Endothelial cell (in vitro differentiated cells): ENCODE measurements at places on chromosomes 4 and X. TPM values are rescaled to one million over a fixed set of nuclear protein-coding genes. Genes with fewer than 3 reads are reported as not detected.

The LONRF3 gene
- 12.4 TPM for total RNA-seq

The GLOD5 gene
- total RNA-seq: not detected

The HSFX2 gene
- total RNA-seq: 2.0 TPM

The VEGFD gene
- total RNA-seq: 0.56 TPM

The CYBB gene
- total RNA-seq: not detected

The SMIM10L2A gene
- 23.6 TPM for total RNA-seq

The POU4F2 gene
- total RNA-seq: 0.59 TPM

The GYG2 gene
- 4.5 TPM for total RNA-seq

DNA sequence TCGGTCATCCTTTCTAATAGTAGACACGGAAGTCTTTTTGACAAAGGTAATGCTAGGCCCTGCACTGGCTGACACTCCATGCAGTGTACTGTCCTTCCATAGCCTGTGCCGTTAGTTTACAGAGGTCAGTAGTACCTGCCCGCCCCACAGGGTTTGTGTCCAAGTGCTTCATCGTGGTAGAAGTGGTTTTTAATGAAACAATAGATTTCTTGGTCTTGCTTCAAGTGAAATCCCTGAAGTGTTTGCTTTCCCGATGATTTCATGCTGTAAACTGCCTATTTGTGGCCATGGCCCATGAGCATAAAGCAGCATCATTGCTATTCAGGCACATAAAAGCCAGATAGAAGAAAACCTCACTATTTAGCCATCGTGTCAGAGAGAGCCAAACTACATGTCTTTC is 139.3 kb downstream of the GPR143 start:
- no peak overlapping the region for H3K4me3 ChIP-seq
- no peak overlapping the region for H3K27ac ChIP-seq
- no peaks in the 10 kb centered on the region for H3K36me3 ChIP-seq
- no peaks in the 10 kb centered on the region for H3K27me3 ChIP-seq
- no peak for DNase-seq

- no peaks in the 10 kb centered on the region for H3K36me3 ChIP-seq
- no peaks in the 10 kb centered on the region for H3K4me1 ChIP-seq
- H3K27ac ChIP-seq: peak overlapping the region; percentile 40
- H3K4me3 ChIP-seq: no peak overlapping the region
- DNase-seq: no peak
Measured at GRCh38 chr4:3699261-3699660, 66.9 kb upstream of the ADRA2C start.

DNA sequence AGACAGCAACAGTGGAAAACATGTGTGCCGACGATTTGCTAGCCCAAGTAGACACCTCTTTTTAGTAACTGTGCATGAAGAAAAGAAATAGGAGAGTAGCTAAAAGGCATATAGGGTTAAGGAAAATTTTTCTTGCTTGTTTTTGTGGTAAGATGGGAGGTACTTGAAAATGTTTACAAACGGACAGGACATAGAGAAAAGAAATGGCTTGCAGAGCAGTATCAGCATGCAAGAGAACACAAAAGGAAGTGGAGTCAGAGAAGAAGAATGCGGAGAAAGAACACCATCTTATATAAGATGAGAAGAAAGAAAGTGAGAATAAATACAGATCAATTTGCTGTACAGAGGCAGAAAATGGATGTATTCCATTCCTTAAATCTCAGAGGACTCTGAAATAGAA is 263.7 kb upstream of the ETNPPL start:
- H3K27me3 ChIP-seq: peaks cover 2% of the 10 kb centered on the region
- H3K4me1 ChIP-seq: no peaks in the 10 kb centered on the region
- H3K27ac ChIP-seq: no peak overlapping the region
- H3K4me3 ChIP-seq: no peak overlapping the region
- peaks cover 7% of the 10 kb centered on the region for H3K36me3 ChIP-seq
- DNase-seq: no peak

GRCh38 chrX:41733939-41734338 is 10.0 kb downstream of the GPR82 start:
- H3K27me3 ChIP-seq: no peaks in the 10 kb centered on the region
- no peak for DNase-seq
- H3K4me3 ChIP-seq: no peak overlapping the region
- no peak overlapping the region for H3K27ac ChIP-seq

DNA sequence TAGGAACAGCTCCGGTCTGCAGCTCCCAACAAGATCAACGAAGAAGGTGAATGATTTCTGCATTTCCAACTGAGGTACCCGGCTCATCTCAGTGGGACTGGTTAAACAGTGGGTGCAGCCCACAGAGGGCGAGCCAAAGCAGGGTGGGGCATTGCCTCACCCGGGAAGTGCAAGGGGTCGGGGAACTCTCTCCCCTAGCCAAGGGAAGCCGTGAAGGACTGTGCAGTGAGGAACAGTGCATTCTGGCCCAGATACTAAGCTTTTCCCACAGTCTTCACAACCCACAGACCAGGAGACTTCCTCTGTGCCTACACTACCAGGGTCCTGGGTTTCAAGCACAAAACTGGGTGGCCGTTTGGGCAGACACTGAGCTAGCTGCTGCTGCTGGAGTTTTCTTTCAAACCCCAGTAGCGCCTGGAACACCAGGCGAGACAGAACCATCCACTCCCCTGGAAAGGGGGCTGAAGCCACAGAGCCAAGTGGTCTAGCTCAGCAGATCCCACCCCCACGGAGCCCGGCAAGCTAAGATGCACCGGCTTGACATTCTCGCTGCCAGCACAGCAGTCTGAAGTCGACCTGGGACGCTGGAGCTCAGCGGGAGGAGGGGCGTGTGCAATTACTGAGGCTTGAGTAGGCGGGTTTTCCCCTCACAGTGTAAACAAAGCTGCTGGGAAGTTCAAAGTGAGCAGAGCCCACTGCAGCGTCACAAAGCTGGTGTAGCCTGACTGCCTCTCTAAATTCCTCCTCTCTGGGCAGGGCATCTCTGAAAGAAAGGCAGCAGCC is 84.6 kb downstream of the THOC2 start:
- no peaks in the 10 kb centered on the region for H3K27me3 ChIP-seq
- peaks cover 4% of the 10 kb centered on the region for H3K36me3 ChIP-seq
- H3K4me3 ChIP-seq: no peak overlapping the region
- no peak overlapping the region for H3K27ac ChIP-seq

DNA sequence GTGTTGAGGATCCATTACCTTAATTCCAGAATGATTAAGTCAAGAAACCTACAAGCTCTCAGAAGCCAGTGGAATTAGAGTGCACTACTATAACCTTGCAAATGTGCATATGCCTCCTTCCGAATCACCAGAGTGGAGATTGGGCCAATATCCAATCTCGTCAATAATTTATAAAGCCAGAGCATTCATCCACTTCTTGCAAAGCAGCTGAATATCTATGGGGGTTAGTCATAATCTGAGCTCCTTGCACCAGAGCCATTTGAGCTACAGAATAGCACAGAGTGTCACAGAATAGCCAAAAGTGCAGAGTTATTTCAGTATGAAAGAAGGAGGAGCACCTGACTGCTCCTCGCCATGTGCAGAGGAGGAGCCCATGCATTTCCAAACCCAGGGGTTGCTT is 69.2 kb upstream of the MTM1 start:
- H3K4me1 ChIP-seq: peaks cover 5% of the 10 kb centered on the region
- no peaks in the 10 kb centered on the region for H3K27me3 ChIP-seq
- H3K27ac ChIP-seq: no peak overlapping the region
- DNase-seq: no peak
- H3K4me3 ChIP-seq: no peak overlapping the region

GRCh38 chrX:65493431-65493830 is 41.2 kb downstream of the LAS1L start:
- no peaks in the 10 kb centered on the region for H3K4me1 ChIP-seq
- H3K27ac ChIP-seq: no peak overlapping the region
- no peaks in the 10 kb centered on the region for H3K36me3 ChIP-seq
- no peak overlapping the region for H3K4me3 ChIP-seq
- no peak for DNase-seq

DNA sequence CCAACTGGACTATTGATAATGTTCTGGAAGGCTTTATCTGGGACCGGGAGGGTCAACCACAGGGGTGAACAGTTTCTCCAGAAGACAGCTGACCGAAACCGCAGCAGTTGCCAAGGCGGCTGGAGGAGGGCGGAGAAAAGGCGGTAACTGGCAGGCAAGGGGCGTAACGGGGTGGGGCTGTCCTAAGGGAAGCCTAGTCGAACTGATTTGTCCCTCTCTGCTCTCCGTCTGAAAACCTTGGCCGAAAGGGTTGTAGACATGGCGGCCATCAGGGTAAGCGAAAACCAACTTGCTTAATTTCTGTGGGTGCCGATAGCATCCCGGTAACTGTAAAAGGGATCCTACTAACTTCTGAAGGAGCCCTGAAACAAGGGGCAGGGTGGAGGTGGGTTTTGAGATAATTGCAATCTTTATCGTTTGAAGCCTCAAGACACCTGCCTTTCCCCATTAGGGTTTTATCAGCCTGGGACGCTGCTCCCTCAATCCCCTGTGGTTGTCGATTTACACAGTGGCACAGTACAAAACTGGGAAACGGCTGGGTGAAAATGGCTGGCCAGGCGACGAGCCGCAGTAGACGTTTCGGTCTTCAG is at the start of gene APOOL:
TSS of gene APOOL (plus strand) at position 223 of the 590 bp plus-strand sequence. CDS start at position 259, 36 bp downstream.
- no peaks in the 10 kb centered on the region for H3K36me3 ChIP-seq
- H3K27me3 ChIP-seq: no peaks in the 10 kb centered on the region
- peak within 1 kb of the TSS; percentile 65 for H3K27ac ChIP-seq
- peak within 1 kb of the TSS; percentile 87 for H3K4me3 ChIP-seq

DNA sequence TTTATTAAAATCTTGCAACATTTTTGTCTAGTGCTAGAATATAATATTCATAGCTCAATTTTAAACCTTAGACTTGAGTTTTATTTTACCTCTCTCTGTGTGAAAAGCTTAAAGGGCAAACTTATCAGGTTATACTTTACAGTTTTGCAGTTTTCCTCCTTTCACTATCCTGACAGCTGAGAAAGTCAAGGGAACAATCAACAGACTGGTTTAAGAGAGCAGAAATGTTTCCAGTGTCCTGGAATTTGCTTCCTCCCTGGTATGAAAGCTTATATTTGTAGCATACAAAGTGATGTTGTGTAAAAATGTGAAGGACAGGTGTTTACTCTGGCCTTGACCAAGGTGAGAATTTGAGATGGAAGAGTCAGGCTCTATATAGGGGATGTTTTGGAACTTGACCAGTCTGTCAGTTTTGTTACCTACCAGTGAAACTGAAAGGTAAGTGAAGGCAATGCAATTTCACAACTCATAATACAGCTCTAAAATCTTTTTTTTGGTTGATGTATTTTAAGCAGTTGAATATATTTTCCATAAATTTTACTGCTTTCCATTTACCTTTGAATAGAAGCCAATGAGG is 64.6 kb downstream of the FHIP1A start:
- H3K4me1 ChIP-seq: no peaks in the 10 kb centered on the region
- H3K27ac ChIP-seq: no peak overlapping the region
- H3K27me3 ChIP-seq: no peaks in the 10 kb centered on the region
- no peak overlapping the region for H3K4me3 ChIP-seq
- H3K36me3 ChIP-seq: no peaks in the 10 kb centered on the region
- no peak for DNase-seq

DNA sequence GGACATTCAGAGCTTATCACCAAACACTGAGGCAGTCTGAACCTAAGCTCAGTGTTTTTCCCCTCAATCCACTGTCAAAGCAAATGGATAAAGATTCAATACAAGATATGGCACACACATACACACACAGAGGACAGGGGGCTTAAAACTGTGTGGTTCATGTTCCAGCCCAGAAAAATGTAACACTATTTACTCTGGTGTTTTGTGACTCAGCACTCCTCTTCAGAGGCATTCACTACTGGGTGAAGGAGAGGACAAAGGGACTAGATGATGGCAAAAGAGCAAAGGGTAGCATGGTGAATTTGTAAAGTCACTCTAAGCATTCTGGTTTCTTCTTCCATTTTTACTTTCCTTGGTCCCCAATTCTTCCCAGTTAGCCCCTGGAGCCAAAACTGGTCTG is 120.3 kb downstream of the ARHGEF9 start:
- H3K27ac ChIP-seq: no peak overlapping the region
- peaks cover 3% of the 10 kb centered on the region for H3K4me1 ChIP-seq
- H3K4me3 ChIP-seq: no peak overlapping the region
- no peak for DNase-seq

DNA sequence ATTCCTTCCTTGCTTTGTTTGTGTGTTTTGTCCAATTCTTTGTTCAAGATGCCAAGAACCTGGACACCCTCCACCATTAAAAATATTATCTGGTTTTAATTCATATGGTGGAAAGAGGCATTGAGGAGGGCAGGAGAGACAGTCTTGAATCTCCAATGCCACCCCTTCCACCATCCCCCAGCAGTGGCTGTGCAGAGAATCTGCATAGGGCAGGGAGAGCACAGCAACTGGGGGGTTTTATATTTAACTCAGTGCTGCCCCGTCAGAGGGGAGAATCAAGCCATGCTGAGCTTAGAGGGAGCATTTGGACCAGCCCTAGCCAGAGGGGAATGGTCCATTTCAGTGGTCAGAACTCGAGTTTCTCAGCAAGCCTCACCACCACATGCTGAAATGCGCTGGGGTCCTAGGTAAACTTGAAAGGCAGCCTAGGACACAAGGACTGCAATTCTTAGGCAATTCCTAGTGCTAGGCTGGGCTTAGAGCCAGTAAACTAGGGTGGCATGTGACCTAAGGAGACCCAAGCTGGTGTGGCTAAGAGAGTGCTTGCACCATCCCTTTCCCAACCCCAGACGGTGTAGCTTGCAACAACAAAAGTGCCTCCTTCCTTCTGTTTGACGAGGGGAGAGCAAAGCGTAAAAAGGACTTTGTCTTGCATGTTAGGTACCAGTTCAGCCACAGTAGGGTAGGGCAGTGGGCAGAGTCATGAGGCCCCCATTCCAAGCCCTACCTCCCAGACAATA is 34.2 kb downstream of the CCDC158 start:
- no peak for DNase-seq
- no peaks in the 10 kb centered on the region for H3K4me1 ChIP-seq
- no peak overlapping the region for H3K4me3 ChIP-seq
- no peak overlapping the region for H3K27ac ChIP-seq

GRCh38 chrX:122094611-122095010 is 1047.2 kb downstream of the GLUD2 start:
- DNase-seq: no peak
- H3K27ac ChIP-seq: no peak overlapping the region
- no peak overlapping the region for H3K4me3 ChIP-seq
- no peaks in the 10 kb centered on the region for H3K36me3 ChIP-seq

DNA sequence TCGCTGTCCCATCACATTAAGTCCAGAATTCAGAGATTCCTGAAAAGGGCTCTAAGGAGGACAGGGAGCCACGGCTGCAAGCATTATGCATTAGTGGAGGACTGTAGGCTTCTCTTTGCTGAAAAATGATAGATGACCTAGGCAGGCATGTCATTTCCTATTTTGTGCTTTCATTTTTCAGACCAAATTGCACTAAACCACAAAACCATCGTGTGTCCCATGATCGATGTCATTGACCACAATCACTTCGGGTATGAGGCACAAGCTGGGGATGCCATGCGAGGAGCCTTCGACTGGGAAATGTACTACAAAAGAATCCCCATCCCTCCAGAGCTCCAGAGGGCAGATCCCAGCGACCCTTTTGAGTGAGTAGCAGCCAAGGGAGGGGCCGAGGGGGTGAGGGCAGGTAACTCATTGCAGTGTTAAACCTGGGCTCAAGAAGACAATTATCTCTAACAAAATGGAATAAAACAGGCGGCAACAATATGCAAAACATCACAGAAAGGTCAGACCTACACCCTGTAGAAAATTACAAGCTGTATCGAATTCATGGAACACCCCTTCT is 355.2 kb upstream of the GALNT7 start:
- peaks cover 2% of the 10 kb centered on the region for H3K27me3 ChIP-seq
- H3K4me3 ChIP-seq: no peak overlapping the region
- no peak for DNase-seq
- no peaks in the 10 kb centered on the region for H3K36me3 ChIP-seq
- no peak overlapping the region for H3K27ac ChIP-seq
- no peaks in the 10 kb centered on the region for H3K4me1 ChIP-seq
